ENCODE measurements at places on chromosomes 4 and X.

DNA sequence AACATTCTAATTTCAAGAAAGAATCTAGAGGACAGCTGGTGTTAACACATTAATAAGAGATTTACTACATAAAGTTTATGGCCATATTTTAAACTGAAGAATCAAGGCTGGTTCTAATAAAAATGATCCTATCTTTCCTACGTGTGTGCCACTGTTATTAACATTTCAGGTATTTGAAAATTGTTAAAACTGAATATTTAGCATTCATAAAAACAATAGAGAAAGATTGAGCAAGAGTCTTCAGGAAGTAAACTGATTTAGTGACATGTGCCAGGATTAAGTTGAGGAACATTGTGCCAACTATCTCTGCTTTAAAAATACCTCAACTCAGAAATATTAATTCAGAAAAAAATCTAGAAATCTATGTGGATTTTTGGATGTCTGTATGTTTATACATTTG is 810.1 kb downstream of the FAT4 start:
- DNase-seq, result no peak

- DNase-seq, result no peak
Measured at GRCh38 chr4:156633847-156634246, 337.8 kb downstream of the PDGFC start.

- no peak for DNase-seq
Measured at GRCh38 chrX:131729295-131729694, 185.4 kb downstream of the OR13H1 start.

- DNase-seq, result peak; percentile 37
Measured at GRCh38 chr4:138611721-138612120, 369.6 kb upstream of the SLC7A11 start.

- no peak for DNase-seq
Measured at GRCh38 chrX:118355225-118355920, 9.5 kb downstream of the WDR44 start.

- no peak for DNase-seq
Measured at GRCh38 chr4:3724319-3725231, 41.6 kb upstream of the ADRA2C start.
